SJCRH30 (cell line): ENCODE measurements at places on chromosomes 4 and X. TPM values are rescaled to one million over a fixed set of nuclear protein-coding genes. Genes with fewer than 3 reads are reported as not detected.

DNA sequence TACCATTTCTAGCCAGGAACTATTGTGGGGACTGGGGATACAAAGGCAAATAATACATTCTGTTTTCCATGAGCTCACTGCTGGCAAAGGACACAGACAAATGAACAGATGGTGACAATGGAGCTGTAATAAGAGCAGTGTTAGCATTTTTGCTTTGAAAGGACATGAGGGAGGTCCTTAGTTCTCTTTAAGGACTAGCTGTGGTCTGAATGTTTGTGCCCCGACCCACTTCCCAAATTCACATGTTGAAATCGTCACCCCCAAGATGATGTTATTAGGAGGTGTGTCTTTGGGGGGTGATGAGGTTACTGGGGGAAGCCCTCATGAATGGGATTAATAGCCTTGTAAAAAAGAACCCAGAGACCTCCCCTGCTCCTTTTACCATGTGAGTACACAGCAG, 30.3 kb downstream of the CCNG2 start:
- peak; percentile 57 for DNase-seq

GRCh38 chr4:37601531-37601930, 84.6 kb downstream of the RELL1 start:
- DNase-seq, result no peak

- no peak for DNase-seq
Observed at GRCh38 chr4:81471298-81471587, 464 bp downstream of the RASGEF1B start.

DNA sequence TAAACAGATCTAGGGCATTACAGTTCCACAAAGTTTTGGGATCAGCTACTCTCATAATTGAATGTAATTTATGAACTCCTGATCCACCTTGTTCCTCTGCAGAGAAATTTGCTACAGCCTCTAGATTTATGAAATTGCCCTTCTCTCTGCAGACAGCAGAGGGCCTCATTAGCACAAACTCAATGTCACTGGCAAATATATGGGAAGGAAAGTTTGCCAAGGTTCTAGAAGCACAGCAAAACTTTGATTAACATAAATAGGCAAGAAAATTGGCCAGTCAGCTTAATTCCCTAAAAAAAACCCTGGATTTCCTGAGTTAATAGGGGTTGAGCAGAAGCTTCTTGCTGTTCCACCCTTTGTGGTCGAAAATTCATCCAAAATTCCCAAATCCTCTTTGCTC, 31.5 kb downstream of the PRPS1 start:
- DNase-seq, result no peak

DNA sequence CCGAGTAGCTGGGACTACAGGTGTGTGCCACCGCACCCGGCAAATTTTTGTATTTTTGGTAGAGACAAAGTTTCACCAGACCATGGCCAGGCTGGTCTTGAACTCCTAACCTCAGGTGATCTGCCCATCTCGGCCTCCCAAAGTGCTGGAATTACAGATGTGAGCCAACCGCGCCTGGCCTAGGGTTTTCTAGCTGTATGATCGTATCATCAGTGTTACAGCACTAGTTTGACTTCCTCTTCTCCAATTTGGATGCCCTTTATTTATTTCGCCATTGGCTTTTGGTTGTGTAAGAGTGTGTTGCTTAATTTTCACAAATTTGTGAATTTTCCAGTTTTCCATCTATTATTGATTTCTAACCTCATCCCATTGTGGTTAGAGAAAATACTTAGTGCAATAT, 5.2 kb downstream of the TKTL1 start:
- DNase-seq, result no peak

GRCh38 chr4:158443731-158444130, 78.0 kb upstream of the RXFP1 start:
- no peak for DNase-seq

- DNase-seq, result no peak
Observed at GRCh38 chr4:53228036-53228435, 137.8 kb downstream of the SCFD2 start.

GRCh38 chr4:8306511-8307021, 37.0 kb downstream of the HTRA3 start:
- DNase-seq, result no peak

GRCh38 chrX:38560776-38561125, 591 bp upstream of the TSPAN7 start:
- DNase-seq, result no peak

DNA sequence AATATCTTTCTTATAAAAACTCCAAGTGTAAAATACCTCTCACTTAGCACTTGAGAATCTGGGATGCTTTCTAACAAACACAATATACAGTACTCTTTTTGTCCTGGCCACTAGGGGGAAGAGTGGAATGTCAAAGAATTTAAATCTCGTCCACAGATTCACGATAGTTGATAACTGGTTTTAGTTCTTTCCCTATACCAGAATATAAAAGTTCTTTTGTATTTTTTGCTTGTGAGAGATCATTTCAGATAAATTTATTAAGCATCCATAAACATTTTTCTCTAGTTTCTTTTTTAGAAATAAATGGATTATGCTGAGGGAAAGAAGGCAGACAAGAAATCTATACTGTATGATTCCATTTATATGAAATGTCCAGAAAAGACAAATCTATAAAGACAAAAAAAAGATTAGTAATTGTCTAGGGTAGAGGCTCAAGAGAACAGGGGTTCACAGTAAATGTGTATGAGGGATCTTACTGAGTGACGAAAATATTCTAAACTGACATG, 50.4 kb downstream of the MGARP start:
- no peak for DNase-seq

Gene COX7B2
- not detected in 2 replicates for total RNA-seq

GRCh38 chr4:78763251-78763650, 12.9 kb upstream of the BMP2K start:
- DNase-seq, result no peak

Gene ART3
- 6.0 TPM in 2 replicates for total RNA-seq

- no peak for DNase-seq
Observed at GRCh38 chrX:124346117-124346876, at the start of gene SH2D1A. SH2D1A (plus strand) TSS chrX:124346563; CDS start chrX:124346643, 80 bp downstream.

DNA sequence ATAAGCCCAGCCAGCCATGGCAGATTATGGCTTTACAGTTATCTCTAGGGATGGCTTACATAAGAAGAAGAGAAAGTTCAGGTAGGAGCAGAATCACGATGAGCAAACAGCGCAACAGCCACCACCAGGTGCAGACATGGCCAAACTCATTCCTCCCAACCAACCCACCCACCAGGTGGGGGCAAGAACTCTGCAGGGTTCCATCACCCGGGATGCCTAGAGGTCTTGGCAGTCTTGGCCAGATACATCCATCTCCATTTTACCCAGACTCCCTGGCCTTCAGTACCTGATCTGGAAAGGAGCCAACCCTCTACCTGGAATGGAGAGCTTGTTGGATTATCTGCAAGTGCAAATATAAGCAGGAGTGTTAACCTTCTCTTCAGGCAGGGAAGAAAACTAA, 7.5 kb downstream of the TSC22D3 start:
- DNase-seq, result no peak

- DNase-seq, result no peak
Observed at GRCh38 chrX:72465889-72466288, 106.8 kb downstream of the HDAC8 start.

- DNase-seq, result no peak
Observed at GRCh38 chrX:110414679-110415439, 56.2 kb downstream of the RTL9 start.

Gene CENPVL1
- not detected in 2 replicates for total RNA-seq

- DNase-seq, result no peak
Observed at GRCh38 chrX:27706526-27706925, 101.3 kb upstream of the MAGEB10 start.
